ENCODE measurements at places on chromosomes 13 and 19.

- no peak overlapping the region for H3K4me3 ChIP-seq
- no peak for DNase-seq
- no peak overlapping the region for H3K27ac ChIP-seq
- no peaks in the 10 kb centered on the region for H3K36me3 ChIP-seq
- peaks cover 2% of the 10 kb centered on the region for H3K4me1 ChIP-seq
- H3K27me3 ChIP-seq, result no peaks in the 10 kb centered on the region
Measured at GRCh38 chr13:109794095-109794494, 7.7 kb upstream of the IRS2 start.

DNA sequence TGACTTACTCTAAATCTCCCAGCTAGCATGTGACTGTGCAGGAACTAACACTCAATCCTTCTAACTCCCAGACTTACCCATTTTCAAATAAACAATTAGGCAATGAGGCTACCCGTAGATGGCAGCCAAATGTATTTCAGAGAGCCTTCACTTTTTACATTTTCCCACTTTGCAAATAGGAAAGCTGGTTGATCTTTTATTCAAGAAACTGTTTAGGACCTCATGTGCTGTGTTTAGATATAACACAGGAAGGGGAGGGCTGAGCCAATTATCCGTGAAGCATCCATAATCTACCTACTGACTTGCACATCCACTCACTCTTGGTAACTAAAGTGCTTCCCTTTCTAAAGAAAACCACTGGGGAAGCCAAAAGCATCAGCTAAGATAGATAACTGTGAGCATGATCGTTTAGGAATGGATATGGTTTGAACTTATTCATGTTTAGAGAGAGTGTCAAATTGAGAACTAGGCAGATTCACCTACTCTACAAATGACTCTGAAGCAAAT, 33.4 kb downstream of the MBNL2 start:
- DNase-seq, result no peak
- no peaks in the 10 kb centered on the region for H3K27me3 ChIP-seq
- H3K27ac ChIP-seq, result no peak overlapping the region
- H3K4me1 ChIP-seq, result peaks cover 2% of the 10 kb centered on the region

- H3K27ac ChIP-seq, result no peak overlapping the region
- no peaks in the 10 kb centered on the region for H3K36me3 ChIP-seq
- H3K4me1 ChIP-seq, result no peaks in the 10 kb centered on the region
- no peak for DNase-seq
- H3K27me3 ChIP-seq, result no peaks in the 10 kb centered on the region
Measured at GRCh38 chr13:77338329-77338728, 11.4 kb upstream of the MYCBP2 start.

- H3K27ac ChIP-seq, result no peak overlapping the region
- DNase-seq, result no peak
- no peak overlapping the region for H3K4me3 ChIP-seq
- no peaks in the 10 kb centered on the region for H3K36me3 ChIP-seq
- no peaks in the 10 kb centered on the region for H3K27me3 ChIP-seq
Measured at GRCh38 chr13:92804926-92805325, 421.7 kb upstream of the GPC6 start.

DNA sequence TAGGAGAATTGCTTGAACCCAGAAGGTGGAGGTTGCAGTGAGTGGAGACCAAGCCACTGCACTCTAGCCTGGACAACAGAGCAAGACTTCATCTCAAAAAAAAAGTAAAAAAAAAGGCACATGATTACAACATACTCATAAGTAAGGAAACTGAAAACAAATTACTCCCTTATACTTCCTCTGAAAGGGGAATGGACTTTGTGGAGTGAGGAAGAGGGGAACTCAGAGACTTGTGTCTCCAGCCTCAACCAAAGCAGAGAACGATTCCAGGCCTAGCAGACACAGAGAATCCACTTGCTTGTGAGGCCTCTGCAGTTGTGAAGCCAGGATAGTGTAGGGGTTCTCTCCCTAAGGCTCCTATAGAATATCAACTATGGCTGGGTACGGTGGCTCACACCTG, 4.3 kb upstream of the LATS2 start:
- H3K27me3 ChIP-seq, result no peaks in the 10 kb centered on the region
- H3K4me3 ChIP-seq, result no peak overlapping the region
- H3K4me1 ChIP-seq, result no peaks in the 10 kb centered on the region
- no peak overlapping the region for H3K27ac ChIP-seq

- DNase-seq, result no peak
- peaks cover 2% of the 10 kb centered on the region for H3K4me1 ChIP-seq
- H3K27me3 ChIP-seq, result no peaks in the 10 kb centered on the region
- no peak overlapping the region for H3K4me3 ChIP-seq
Measured at GRCh38 chr19:6017576-6017975, 39.6 kb upstream of the RANBP3 start.

- no peak overlapping the region for H3K27ac ChIP-seq
- H3K4me3 ChIP-seq, result no peak overlapping the region
- no peak for DNase-seq
- H3K36me3 ChIP-seq, result no peaks in the 10 kb centered on the region
- peaks cover 2% of the 10 kb centered on the region for H3K4me1 ChIP-seq
- H3K27me3 ChIP-seq, result no peaks in the 10 kb centered on the region
Measured at GRCh38 chr19:54391589-54392061, 23.6 kb upstream of the TTYH1 start.

DNA sequence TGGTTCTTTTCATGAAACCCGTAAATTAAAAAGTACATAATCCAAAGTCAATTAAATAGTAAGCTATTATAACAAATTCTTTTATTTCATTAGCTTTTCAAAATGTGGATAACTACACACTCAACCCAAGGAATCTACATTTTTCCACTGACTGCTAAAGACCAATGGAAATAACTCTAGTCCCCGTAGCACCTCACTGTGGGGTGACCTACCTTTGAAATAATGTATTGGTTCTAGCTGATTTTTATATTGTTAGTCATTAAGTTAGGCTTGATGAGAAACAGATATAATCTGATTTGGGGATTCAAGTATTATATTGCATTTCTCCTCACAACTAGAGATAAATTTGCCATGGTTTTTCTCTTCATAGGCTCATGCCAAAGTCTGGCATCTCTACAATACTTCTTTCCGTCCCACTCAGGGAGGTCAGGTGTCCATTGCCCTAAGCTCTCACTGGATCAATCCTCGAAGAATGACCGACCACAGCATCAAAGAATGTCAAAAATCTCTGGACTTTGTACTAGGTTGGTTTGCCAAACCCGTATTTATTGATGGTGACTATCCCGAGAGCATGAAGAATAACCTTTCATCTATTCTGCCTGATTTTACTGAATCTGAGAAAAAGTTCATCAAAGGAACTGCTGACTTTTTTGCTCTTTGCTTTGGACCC, 37.3 kb downstream of the KL start:
- no peaks in the 10 kb centered on the region for H3K4me1 ChIP-seq
- no peak overlapping the region for H3K27ac ChIP-seq
- no peaks in the 10 kb centered on the region for H3K36me3 ChIP-seq
- no peaks in the 10 kb centered on the region for H3K27me3 ChIP-seq
- H3K4me3 ChIP-seq, result no peak overlapping the region
- DNase-seq, result no peak

- H3K27ac ChIP-seq, result no peak overlapping the region
- no peak for DNase-seq
- H3K4me1 ChIP-seq, result peaks cover 16% of the 10 kb centered on the region
- H3K27me3 ChIP-seq, result no peaks in the 10 kb centered on the region
Measured at GRCh38 chr19:42367929-42368328, 22.2 kb downstream of the CNFN start.

DNA sequence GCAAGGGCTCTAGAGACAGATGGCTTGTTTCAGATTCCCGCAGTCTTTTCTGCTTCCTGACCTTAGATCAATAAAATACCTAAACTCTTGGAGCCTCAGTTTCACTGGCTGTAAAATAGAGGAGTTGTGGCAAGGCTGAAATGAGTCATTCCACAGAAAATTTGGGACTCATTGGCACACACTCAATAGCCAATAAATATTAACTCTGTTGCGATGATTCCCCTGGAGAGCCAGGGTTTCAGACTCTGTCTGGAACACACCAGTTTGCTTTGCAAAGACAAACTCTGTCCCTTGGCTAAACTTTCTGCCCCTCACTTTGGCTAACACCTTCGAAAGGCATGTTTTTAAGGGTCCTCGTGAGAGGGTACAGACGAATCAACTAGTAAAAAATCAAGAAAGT, 18.1 kb upstream of the UBE2L5 start:
- H3K4me1 ChIP-seq, result no peaks in the 10 kb centered on the region
- no peak overlapping the region for H3K4me3 ChIP-seq
- H3K27me3 ChIP-seq, result no peaks in the 10 kb centered on the region

DNA sequence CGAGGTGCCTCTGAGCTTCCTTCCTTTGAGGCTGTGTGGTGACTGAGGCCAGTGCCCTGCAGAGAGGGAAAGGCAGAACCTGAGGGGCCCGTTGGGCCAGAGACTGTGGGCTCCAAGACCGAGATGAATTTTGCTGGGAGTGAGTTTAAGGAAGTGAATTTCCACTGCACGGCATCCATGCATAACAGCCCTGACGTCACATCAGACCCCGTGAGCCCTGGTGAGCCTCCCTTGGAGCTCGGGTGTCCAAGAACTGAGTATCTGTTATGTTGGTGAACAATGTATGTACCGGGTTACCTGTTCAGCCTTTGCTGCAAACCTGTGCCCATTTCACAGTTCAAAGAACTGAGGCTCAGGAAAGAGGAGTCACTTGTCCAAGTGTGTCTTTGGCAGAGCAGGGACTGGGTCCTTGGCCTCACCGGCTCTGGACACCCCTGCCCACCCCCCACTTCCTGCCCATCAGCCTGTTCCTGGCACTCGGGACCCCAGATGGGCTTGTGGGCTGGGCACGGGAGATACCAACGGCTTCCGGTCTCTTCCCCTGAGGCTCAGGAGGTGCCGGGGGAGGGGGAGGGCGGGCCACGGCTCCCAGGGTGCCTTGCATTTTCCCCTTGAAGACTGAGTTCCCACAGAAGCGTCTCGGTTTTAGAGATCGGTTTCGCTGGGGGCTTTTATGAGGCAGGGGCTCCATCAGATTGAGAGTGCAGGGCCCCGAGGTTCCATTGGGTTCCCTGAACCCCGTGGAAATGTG, 33.7 kb downstream of the NFILZ start:
- H3K27me3 ChIP-seq, result no peaks in the 10 kb centered on the region
- no peak overlapping the region for H3K27ac ChIP-seq
- no peak for DNase-seq
- no peak overlapping the region for H3K4me3 ChIP-seq

DNA sequence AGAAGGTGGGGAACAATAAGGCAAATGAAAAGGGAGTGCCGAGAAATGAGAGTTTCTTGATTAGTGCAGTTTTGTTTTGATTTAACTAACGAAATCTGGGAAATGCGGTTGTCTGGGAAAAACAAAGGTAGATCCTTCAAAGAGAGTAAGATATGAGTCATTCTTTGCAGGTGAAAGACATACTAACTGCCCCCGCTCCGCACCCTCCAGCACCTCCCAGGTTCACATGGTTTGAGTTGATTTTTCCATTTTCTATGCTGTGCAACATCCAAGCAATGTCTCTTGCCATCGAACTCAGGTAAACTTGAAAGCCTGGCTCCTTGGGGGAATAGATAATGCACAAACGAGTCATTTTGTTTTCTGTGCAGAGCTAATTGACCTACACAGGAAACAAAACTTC, 84.1 kb upstream of the KLF12 start:
- DNase-seq, result no peak
- no peaks in the 10 kb centered on the region for H3K4me1 ChIP-seq
- no peaks in the 10 kb centered on the region for H3K36me3 ChIP-seq
- no peak overlapping the region for H3K27ac ChIP-seq
- H3K4me3 ChIP-seq, result no peak overlapping the region

GRCh38 chr13:97242755-97243497, 20.8 kb downstream of the MBNL2 start:
- no peaks in the 10 kb centered on the region for H3K36me3 ChIP-seq
- DNase-seq, result no peak
- no peak overlapping the region for H3K27ac ChIP-seq
- peaks cover 2% of the 10 kb centered on the region for H3K4me1 ChIP-seq

DNA sequence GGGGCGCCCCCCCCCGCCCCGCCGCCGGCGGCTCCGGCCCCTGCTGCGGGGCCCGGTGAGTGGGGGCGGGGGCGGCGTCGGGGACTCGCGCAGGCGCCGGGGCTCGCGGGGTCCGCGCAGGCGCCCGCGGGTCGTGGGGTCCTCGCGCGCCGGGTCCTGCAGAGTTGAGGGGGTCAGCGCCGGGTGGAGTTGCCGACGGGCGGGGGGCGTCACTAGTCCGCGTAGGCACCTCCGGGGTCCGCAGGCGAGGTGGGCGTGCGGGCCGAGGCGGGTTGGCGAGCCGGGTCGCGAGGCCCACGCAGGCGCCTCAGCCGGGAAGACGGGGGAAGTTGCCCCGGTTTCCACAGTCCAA, 365 bp downstream of the PPP6R1 start:
- H3K4me1 ChIP-seq, result peaks cover 4% of the 10 kb centered on the region
- no peak overlapping the region for H3K27ac ChIP-seq
- no peaks in the 10 kb centered on the region for H3K27me3 ChIP-seq
- peak overlapping the region; percentile 97 for H3K4me3 ChIP-seq
- DNase-seq, result no peak

DNA sequence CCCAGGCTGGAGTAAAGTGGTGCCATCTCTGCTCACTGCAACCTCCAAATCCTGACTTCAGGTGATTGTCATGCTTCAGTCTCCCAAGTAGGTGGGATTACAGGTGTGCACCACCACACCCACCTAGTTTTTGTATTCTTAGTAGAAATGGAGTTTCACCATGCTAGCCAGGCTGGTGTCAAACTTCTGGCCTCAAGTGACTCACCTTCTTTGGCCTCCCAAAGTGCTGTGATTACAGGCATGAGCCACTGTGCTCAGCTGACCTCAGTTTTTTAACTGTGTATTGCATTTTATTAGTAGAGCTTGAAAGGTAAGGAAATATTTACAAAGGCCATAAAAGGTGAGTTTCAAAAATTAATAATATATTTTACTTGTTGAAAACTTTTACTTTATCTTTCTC, 2.3 kb downstream of the ZNF726 start:
- H3K27ac ChIP-seq, result no peak overlapping the region
- no peak for DNase-seq
- peaks cover 2% of the 10 kb centered on the region for H3K36me3 ChIP-seq
- H3K27me3 ChIP-seq, result no peaks in the 10 kb centered on the region
- H3K4me1 ChIP-seq, result no peaks in the 10 kb centered on the region

DNA sequence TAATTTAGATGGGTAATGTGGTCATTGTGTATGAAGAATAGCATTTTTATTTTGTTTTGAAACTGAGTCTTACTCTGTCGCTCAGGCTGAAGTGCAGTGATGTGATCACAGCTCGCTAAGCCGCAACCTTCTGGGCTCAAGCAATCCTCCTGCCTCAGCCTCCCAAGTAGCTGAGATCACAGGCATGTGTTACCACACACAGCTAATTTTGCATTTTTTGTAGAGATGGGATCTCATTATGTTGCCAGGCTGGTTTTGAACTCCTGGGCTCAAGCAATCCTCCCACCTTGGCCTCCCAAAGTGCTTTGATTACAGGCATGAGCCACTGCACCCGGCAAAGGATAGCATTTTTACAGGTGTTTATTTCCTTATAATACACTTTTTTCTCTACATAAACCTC, 36.6 kb downstream of the SERTM1 start:
- H3K27ac ChIP-seq, result no peak overlapping the region
- no peaks in the 10 kb centered on the region for H3K36me3 ChIP-seq
- no peaks in the 10 kb centered on the region for H3K4me1 ChIP-seq

- H3K27me3 ChIP-seq, result no peaks in the 10 kb centered on the region
- H3K4me1 ChIP-seq, result no peaks in the 10 kb centered on the region
- DNase-seq, result peak; percentile 13
Measured at GRCh38 chr13:31236211-31236786, 36.5 kb downstream of the B3GLCT start.
